ENCODE measurements at places on chromosomes 13 and 19.
A peak's percentile ranks its signal among the peaks of the same experiment; 100 is the strongest.

GRCh38 chr13:99859178-99860177 lies 112.1 kb downstream of the ZIC5 start:
- peak; percentile 29 for DNase-seq

DNA sequence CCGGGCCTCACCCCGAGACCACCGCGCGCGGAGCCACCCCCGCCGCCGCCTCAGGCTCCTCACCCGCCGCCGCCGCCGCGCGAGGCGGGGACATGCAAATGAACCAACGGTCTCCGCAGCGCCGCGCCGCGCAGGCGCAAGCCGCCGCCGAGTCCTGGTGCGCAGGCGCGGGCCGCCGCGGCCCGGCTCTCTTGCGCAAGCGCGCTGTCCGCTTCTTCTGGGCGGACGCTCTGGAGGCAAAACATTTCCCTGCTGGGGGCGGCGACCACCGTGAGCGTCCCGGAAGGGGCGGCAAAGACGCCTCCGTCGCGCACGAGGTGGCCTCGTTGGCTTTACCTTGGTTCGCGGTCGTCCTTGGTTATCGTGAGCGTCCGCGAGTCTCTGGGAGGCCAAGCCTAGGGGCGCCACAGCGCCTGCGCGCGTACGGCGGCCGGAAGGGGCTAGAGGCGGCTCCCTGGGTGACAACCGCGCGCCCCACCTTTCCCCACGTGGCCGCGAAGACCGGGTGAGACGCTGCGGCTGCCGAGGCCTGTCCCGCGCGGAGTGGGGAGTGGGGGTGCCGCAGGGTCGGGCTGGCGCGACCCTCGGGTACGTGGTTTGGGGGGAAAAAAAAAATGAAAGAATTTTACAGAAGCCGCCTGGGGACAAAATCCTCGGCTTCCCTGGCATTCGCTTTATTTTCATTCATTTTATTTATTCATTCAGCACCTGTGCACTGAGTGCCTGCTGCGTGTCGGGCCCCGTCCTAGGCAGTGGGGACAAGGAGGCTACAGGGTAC lies at the start of the genes ARMC6 and SUGP2:
Gene ARMC6 (plus strand): TSS at position 178 of the 778 bp plus-strand sequence. CDS start 607 bp downstream, outside the sequence.
Gene SUGP2 (minus strand): TSS at position 92 of the 778 bp plus-strand sequence. CDS start 2,446 bp downstream, outside the sequence.
- DNase-seq = peak; percentile 78

DNA sequence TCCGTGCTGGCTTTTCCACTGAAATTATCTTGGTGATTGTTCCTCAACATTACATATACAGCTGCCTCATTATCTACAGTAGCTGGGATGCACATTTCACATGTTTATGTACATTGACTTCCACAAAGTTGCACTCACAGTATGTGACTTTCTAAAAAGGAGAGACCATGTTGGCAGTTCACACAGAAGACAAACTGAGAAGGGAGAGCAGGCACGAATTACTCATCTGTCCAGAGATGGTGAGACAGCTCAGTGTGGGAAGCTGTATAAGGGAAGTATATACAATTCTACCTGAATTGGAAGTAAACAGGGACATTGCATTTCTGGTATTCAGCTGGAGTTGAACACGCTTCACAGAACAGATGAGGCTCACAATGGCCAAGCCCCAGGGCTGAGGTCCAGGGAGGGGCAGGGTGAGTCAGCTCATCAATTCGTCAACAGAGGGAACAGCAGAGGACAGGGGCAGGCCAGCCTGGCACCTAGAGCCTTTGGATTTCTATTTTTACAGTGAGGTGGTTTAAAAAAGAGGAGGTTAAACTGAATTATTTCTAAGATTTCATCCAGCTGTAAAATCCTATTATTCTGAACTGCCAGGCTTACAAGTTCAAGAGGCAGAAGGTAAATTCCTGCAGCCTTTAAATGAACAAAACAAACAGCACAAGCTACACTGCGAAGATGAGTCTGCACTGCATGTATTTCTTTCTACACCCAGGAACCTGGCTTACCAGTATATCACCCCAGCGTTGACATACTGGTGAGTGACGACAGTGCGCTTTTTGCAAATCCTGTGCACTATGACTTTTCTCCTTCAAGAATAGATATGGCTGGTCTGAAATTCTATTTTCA lies 9.8 kb downstream of the PARP4 start:
- DNase-seq = no peak

GRCh38 chr13:23421596-23421995 lies 11.9 kb downstream of the SACS start:
- DNase-seq = no peak

DNA sequence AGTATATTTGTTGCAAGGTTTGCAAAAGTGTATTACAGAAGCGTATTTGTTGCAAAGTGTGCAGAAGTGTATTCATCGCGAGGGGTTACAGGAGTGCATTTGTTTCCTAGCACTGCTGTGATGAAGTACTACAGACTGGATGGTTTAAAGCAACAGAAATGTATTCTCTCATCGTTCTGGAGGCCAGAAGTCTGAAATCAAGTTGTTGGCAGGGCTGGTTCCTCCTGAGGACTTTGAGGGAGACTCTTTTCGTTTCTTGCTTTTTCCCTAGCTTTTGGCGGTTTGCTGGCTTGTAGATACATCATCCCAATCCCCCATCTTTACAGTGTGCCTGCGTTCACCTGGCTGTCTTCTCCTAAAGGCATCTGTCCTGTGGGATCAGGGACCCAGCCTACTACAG lies 127.9 kb upstream of the USP29 start:
- no peak for DNase-seq

GRCh38 chr19:32038021-32038920 lies 307.1 kb upstream of the ZNF507 start:
- DNase-seq = no peak

DNA sequence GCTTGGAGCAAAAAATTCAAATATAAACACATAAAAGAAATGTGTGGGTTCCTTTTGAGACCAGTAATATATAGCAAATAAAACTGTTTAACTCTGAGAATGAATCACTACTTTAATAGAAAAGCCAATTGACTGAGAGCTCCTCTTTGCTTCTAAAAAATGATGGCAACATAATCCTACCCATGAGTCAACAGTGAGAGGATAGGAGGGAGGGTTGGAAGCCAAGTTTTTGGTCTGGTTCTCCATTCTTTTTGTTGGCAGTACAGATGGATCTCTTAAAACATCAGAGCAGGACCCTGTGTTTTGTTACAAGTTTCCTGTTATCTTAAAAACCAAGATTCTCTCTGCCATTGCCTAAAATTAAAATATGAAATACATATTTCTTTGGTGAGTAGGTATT lies 50.0 kb upstream of the POSTN start:
- DNase-seq = no peak

DNA sequence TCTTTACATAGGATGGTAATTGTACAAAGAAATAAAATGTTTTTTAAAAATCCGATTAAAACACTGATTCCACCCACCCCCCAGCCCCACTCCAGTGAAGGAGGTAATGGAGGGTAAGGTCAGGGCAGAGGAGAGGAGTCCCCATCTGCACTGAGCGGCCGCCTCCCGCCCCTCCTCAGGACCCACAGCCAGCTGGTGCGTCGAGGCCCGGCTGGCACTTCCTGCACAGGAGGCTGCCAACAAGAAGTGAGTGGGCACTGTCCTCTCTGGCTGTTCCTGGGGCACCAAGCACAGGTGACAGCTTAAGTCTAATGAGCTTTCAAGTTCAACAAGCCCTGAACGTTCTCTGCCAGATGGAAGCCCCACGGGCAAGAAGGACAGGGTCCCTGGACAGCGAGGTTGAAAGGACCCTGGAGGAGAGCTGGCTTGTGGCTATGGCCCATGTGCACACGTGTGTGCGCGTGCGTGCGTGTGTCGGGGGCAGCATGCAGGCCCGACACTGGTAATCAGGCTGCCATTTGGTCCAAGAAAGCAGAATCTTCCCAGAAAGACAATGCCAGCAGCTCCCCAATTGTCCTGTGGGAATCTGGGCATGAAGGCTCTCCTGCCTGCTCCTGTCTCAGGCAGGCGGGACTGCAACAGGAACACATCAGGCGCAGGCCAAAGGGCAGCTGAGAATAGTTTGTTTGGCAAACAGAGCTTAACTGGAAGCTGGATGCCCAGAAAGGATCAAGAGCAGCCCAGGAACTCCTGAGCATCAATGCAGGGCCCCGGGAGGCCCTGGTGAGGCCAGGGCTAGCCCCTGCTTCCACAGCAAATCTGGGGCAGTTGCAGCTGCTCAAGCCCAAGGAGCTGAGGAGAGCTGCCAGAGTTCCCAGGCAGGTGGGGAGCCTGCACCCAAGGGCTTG lies 15.1 kb upstream of the EPHX3 start:
- no peak for DNase-seq

GRCh38 chr13:67946131-67946530 lies 716.0 kb upstream of the PCDH9 start:
- no peak for DNase-seq

Measured in stimulated activated CD4-positive, alpha-beta T cell treated with anti-CD3 and anti-CD28 coated beads, Interleukin-12 subunit alpha, Interleukin-12 subunit beta, amount 100 ng/mL, for 24 hours (primary cell).